ENCODE measurements at places on chromosomes 11 and 22.

- DNase-seq, result no peak
Observed at GRCh38 chr22:49999946-50000586, 12.5 kb downstream of the IL17REL start.

- no peak for DNase-seq
Observed at GRCh38 chr11:75589933-75590332, 27.9 kb downstream of the SERPINH1 start.

- DNase-seq, result no peak
Observed at GRCh38 chr11:77418155-77418970, 55.5 kb downstream of the PAK1 start.

GRCh38 chr22:44448271-44448830 lies 49.7 kb downstream of the RTL6 start:
- DNase-seq, result peak; percentile 13

DNA sequence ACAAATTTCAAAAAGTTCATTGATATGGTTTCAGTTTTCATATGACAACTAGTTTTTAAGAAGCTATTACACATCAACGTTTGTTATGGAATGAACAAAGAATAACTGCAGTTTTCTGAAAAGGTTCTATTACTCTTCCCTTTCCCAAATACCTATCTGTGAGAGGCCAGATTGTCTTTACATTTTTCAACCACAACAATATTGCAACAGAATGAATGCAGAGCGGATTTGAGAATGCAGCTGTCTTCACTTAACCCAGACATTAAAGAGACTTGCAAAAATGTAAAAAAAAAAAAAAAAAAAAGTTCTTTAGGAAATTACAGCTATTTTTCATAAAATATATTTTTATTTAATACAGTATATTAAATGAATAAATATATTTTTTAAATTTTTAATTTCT lies 250.8 kb downstream of the DDX10 start:
- DNase-seq, result no peak

- DNase-seq, result no peak
Observed at GRCh38 chr11:111629499-111629898, 27.2 kb downstream of the SIK2 start.

GRCh38 chr11:120739780-120740179 lies 228.2 kb downstream of the GRIK4 start:
- DNase-seq, result no peak

GRCh38 chr22:35446365-35446764 lies 46.4 kb downstream of the MCM5 start:
- DNase-seq, result no peak

GRCh38 chr11:46725338-46726205 lies 6.6 kb downstream of the F2 start:
- no peak for DNase-seq

DNA sequence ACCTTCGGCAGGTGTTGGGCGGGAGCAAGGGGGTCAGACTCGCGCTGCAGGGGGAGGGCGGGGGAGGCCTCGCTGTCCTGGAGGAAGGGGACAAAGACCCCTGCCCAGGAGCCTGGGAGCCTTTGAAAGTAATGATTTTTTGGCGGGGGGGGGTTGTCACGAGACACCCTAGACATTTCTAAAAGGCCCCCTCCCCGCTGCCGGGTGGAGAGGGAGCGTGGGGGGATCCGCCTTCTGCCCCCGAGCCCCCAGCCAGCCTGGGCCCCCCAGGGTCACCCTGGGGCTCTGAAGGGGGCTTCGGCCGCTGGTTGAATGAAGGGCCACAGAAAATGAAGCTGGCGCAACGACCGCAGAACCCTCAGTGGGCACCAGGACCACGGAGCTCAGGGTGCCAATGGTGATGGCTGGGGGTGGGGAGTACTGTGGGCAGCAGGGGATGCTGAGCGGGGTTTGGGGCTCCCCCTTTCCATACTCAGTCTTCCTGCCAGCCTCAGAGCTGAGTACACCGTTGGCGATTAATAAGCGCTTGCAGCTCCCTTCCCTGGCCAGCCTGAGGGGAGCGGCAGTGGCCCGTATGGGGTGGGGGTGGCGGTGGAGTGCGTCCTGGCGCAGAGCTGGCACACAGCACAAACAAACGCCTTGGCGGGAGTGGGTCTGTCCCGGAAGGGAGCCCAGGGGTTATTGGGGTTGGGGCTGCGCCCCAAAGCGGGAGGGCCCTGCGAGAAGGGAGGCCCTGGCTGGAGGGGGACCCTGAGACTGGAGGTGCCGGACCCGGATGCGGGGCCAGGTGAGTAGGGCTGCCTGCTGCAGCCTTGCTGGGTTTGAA lies 1.2 kb upstream of the DUSP8 start:
- no peak for DNase-seq

GRCh38 chr22:38652859-38653258 lies 3.3 kb downstream of the FAM227A start:
- DNase-seq, result no peak

DNA sequence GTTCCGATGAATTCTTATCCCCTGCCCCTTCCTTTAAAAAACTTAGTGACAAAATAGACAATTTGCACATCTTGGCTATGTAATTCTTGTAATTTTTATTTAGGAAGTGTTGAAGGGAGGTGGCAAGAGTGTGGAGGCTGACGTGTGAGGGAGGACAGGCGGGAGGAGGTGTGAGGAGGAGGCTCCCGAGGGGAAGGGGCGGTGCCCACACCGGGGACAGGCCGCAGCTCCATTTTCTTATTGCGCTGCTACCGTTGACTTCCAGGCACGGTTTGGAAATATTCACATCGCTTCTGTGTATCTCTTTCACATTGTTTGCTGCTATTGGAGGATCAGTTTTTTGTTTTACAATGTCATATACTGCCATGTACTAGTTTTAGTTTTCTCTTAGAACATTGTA lies 12.0 kb downstream of the CCND1 start:
- DNase-seq, result no peak

- no peak for DNase-seq
Observed at GRCh38 chr11:112770487-112770886, 190.7 kb upstream of the NCAM1 start.

DNA sequence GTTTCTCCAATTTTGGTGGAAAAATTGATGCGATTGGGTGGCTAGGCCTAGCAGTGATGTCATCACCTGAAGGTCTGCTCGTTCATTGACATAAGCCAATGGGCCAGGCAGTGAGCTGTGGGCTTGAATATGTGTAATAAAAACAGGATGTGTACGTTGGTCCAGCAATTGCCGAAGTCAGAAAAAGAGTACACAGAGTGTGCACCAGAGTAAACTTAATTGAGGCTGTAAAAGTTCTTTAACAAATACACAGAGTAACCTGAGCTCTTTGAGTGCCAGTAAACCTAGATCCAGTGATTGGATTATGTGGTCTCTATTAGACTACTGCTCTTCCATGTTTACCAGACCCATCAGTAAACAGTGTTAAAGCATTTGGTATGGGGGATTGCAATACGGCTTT lies 13.0 kb upstream of the GLYATL1 start:
- no peak for DNase-seq

GRCh38 chr11:68270196-68271022 lies 1.4 kb downstream of the C11orf24 start:
- DNase-seq, result no peak

DNA sequence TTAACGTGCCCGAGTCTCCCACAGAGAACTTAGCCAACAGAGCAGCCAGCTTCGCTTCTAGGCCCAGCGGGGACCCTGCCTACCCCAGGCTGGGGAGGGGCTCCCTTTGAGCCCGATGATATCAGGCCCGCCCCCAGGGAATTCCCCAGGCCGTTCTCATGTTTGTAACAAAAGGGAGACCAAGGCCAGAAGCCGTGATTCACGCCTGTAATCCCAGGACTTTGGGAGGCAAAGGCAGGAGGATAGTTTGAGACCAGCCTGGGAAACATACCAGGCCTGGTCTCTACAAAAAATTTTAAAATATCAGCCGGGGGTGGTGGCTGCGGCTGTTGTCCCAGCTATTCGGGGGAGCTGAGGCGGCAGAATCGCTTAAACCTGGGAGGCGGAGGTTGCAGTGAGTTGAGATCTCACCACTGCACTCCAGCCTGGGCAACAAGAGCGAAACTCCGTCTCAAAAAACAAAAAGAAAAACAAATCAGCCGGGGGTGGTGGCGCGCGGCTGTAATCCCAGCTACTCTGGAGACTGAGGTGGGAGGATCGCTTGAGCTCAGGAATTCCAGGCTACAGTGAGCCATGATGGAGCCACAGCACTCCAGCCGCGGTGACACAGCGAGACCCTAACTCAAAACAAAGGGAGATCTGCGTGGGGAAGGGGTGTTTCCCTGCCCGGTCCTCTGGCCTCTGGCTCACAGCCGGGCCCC lies 1.7 kb downstream of the DRD4 start:
- no peak for DNase-seq

All from urinary bladder (tissue), 4 donors.